RKO (cell line): ENCODE measurements at places on chromosomes 12 and 14.

GRCh38 chr12:109719123-109720022 lies 5.7 kb downstream of the FAM222A start:
- DNase-seq, result peak; percentile 27

DNA sequence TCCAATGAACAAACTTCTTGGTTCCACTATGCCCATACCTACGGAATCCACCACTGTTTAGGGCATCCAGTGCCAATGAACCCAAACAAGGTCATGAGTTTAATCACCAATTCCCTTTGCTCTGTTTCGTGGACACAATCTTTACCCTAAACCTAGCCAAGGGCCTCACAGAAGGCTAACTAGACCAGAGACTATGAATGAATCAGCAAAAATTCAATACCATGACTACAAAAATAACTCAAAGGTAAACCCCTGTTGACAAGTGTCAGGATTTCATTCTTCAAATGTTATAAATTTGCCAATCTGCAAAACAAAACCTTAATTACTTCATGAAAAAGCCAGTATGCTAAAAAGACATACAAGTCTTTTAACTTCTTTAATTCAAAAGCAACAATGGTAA lies 96.7 kb downstream of the CEP128 start:
- DNase-seq, result no peak

GRCh38 chr12:7460375-7461259 lies 16.7 kb upstream of the CD163L1 start:
- peak; percentile 66 for DNase-seq

DNA sequence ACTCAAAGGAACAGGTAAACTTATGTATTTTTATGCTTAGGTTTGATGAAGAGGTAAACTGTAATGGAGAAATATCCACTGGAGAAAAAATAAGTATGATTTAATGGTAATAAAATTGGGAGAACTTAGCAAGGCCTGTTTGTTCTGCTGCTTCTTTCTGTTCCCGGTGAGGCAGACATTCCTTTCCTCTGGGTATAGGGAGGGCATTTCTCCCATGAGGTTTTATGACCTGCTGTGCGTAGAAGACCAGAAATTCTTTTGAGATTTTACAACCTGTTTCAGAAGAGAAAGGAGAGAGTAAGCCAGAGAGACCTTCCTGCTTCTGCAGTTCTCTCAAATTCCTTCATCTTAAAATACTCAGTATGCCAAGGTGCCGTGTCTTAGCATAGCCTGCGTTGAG lies 139.4 kb upstream of the RMST start:
- DNase-seq, result no peak

DNA sequence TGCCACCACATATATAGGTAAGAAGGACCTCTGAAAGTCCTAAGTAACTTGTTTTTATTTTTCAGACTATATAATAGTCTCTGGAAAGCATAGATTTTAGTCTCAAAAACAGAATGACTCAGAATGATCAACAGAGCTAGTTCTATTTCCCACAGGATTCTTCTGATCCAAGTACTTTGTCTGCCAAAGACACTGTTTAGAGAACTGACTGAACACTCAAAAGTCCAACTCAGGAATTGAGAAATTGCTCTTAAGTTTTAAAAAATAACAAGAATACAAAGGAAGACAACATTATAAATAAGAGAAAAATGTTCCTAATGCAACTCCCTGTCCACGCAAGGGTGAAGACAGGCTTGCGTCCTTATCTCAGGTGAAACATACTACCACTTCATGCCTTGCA lies 29.0 kb downstream of the LGMN start:
- no peak for DNase-seq

DNA sequence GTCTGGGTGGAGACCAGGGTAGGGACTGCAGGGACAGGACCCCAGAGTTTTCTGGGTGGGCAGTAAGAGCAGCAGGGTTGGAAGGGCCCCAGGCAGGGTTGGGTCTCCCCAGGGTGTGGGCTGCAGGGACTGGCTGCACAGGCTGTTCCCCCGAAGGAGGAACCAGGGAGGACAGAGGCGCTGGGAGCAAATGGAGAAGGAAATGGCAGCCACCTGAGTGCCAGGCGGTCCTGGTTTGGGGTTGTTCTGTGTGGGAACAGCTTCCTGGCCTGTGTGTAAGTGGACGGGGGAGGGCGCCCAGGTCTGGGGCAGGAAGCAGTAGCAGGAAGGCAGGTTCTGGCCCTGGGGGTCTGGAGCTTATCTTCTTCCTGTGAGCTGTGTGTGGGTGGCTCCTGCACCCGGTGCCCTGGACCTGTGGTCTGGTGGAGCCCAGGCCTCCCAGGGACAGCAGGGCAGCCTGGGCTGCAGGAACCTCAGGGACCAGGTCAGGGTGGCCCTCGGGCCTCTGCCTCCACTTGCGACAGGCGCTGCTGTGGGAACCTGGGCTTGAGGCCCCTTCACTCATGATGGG lies 372.8 kb downstream of the TMEM121 start:
- no peak for DNase-seq

DNA sequence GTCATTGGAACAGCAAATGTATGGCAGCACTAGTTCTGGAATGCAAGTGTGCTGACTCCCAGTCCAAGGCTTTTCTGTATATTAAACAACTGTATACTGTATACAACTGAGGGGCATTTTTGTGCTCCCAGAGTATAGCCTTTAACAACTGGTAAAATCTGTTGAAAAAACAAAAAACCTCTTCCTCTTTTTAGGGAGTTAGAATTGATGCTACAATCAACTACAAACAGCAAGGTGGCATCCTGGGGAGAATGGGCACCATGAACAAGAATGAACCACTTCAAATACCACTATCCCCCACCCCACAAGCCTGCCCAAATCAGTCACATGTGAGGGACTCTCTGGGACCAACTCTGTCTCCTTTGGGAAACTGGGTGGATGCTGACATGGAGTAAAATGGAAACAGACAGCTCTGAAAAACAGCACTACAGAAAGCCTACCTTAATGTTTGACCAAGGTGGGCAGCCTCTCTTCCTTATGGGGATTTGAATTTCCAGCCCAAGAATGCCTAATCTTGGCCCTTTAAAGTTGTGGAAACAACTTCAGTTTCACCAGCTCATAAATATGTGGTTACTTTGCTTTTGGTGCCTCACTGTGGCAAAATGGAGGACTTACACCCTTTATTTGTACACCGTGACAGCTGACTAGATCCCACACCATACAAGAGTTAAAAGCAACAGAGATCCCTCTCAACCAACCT lies 7.5 kb downstream of the VTI1B start:
- DNase-seq, result peak; percentile 66

- no peak for DNase-seq
Measured at GRCh38 chr12:75756111-75756510, 244.7 kb upstream of the KRR1 start.

DNA sequence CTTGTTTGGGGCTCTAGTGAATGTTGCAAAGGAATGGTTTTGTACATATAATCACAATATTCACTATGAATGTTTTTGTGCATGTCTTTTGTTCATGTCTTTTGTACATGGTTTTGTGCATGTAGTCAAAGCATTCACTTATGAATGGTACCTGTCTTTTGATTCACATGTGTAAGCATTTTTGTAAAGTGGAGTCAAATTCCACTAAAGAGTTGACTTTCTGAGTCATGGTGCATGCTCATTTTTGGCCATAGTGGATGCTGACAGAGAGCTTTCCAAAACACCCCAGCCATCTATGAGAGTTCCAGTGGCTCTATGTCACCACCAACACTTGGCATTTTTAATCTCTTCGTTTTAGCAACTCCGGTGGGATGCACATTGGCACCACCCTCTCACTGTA lies 1185.9 kb upstream of the TMEM132C start:
- no peak for DNase-seq

DNA sequence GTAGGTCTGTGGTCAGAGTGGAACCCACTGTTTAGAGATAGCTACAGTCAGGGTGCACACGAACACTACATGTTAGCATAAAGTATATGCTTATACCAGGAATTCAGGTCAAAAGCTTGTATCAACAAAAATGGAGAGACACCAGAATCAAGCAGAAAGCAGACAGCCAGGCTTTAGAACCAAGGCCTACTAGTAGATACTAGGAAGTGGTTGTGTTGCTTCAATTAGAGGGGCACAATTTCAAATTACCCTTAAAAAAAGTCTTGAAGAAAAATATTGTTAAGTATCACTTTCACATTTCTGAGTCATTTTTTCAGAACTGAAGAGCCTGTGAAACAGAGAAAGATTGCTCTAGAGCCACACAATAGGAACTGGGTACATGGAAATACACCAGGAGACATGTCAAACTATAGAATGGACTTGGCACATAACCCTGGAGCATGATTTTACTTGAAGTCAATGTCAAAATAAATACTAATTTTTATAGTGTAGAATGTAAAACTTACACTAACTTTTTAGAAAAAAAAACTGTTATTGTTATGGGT lies 41.6 kb downstream of the LRRC9 start:
- no peak for DNase-seq

DNA sequence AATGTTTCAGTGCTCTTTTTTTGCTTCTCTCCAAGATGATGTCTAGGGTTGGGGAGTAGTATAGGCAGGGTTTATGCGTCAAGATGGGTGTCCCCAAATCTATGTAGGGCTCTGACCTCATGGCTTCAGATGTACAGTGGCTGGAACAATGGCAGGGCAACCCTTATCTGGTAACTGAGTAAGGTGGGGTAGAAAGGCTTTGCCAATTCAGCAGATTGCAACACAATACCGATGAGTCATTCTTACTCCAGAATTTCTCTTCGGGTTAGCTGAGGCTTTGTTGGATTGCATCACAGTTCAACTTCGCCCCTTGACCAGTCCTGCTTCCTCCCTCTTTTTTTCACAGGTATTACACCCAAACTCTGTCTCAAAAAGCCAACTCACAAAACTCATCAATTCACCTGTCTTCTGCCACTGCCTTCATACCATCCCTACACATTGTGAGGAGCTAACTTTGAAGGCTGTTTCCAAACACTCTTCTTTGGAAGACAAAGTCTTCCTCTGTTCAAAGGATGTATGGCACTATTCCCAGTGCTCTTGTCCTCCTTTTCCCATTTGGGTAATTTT lies 190.2 kb upstream of the CNOT2 start:
- peak; percentile 82 for DNase-seq

- DNase-seq, result no peak
Measured at GRCh38 chr12:12171991-12172511, 94.8 kb downstream of the LRP6 start.

GRCh38 chr14:102248121-102248520 lies 56.8 kb downstream of the MOK start:
- DNase-seq, result no peak

DNA sequence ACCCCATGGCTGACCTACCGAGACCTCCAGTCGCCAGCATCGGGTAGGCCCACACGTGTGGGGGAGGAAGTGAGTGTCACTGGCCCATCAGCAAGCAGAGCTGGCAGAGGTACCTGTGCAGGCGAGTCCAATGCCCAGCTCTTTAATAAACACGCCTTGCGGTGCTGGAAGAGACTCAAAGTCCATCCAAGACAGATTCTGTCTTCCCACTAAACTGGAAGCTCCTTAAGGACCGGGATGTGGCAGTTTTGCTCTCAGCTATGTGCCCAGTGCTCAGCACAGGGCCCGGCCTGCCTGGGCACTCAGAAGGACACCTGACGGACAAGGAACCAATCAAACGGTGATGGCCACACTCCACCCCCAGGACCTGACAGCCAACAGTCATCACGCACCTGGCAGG lies 65.0 kb downstream of the ITPK1 start:
- DNase-seq, result no peak

DNA sequence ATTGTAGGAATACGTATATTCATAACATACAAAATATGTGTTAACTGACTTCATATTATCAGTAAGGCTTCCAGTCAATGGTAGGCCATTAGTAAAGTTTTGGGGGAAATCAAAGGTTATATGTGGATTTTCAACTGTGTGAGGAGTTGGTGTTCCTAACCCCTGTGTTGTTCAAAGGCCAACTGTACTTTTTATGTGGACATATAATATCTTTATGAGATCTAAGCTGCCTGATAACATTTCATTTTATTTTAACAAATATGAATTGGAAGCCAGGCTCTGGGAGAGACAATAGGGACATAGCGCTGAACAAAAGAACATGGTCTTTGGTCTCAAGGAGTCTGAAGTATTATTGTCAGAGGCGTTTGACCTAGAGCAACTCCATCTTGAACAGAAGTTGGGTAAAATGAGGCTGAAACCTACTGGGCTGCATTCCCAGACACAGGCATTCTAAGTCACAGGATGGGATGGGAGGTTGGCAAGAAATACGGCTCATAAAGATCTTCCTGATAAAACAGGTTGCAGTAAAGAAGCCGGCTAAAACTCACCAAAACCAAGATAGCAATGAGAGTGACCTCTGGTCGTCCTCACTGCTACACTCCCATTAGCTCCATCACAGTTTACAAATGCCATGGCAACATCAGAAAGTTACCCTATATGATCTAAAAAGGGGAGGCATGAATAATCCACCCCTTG lies 147.2 kb downstream of the KSR2 start:
- DNase-seq, result no peak

GRCh38 chr14:100590726-100591452 lies 3.7 kb upstream of the BEGAIN start:
- DNase-seq, result no peak
